ENCODE measurements at places on chromosomes 2 and 18.
A peak's percentile ranks its signal among the peaks of the same experiment; 100 is the strongest.

GRCh38 chr2:98730053-98730706 lies 752 bp downstream of the MGAT4A start:
- DNase-seq: peak; percentile 58

- DNase-seq: no peak
These were observed 25.0 kb upstream of the PPM1B start for GRCh38 chr2:44143701-44144100.

- DNase-seq: peak; percentile 7
These were observed 547.0 kb upstream of the ACVR2A start for GRCh38 chr2:147297820-147298219.

GRCh38 chr2:135664623-135665068 lies 77.0 kb upstream of the UBXN4 start:
- DNase-seq: no peak

- no peak for DNase-seq
These were observed 814.5 kb upstream of the PIK3C3 start for GRCh38 chr18:41140506-41140905.

DNA sequence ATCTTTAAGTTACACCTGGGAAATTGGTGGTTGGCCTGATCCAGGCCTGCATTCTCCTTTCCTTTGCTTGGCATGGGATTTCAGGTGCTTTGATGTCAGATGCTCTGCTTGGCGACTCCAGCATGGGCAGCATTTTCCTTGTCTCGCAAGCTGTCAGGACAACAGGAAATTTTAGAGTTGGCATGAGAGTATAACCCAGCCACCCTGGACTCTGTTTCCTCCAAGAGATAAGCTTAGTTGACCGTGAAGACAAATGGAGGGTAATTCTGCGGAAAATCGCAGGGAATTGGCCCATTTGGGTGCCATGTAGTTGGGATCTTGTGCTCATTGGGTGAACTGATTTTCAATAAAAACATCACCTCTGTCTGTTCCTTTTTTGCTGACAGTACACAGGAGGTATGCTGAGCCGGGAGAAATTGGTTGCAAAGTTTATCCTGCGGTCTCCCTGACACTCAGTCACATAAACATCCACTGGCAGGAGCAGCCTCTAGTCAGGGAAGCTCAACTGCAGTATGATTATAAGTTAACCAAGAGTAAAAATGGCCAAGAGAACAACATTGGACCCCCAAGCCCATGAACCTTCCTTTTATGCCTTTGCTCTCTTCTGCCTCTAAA lies 409.9 kb downstream of the SETBP1 start:
- no peak for DNase-seq

GRCh38 chr2:197281421-197281820 lies 29.2 kb downstream of the ANKRD44 start:
- no peak for DNase-seq
